NCI-H1436 treated with DMSO at 0.1 percent for 48 hours (cell line): ENCODE measurements at places on chromosomes 11 and 22.

- DNase-seq = no peak
Observed at GRCh38 chr11:61480261-61480993, 28.1 kb upstream of the LRRC10B start.

- DNase-seq = no peak
Observed at GRCh38 chr11:134043821-134044420, 25.0 kb upstream of the JAM3 start.

DNA sequence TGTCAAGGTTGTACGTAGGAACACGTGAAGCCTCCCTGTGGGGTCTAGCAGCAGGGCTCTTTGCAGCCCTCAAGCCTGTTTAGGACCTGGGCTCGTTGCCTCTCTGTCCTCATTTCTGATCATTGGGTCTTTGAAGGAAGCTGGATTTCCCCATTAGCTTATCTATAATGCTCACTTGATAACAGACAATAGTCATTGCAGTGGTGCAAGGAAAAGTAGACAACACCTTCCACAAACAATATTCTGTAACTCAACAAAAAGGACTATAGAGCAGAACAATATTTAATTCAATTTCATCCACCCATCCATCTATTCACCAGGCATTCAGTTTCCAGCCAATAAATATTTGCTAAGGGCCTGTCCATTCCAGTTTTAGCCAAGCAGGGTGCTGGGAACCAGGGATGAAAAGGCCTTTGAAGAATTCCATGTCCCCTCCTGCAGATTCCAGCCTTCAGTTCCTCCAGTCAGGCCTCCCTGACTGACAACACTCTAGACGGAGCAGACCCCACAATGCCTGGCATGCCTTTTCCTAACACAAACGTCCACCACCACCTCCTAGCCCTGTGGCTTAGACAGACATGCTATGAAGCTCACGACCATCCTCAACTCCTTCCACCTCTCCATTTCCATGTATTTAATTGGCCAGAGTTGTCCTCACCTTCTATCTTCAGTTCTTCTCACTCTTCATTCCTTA, 12.7 kb upstream of the POLD3 start:
- DNase-seq = no peak

- no peak for DNase-seq
Observed at GRCh38 chr22:31106731-31107177, 614 bp downstream of the SELENOM start.

GRCh38 chr22:38882972-38883622, 11.1 kb upstream of the CBX6 start:
- DNase-seq = no peak

- DNase-seq = no peak
Observed at GRCh38 chr11:26649884-26650283, 72.0 kb downstream of the SLC5A12 start.

DNA sequence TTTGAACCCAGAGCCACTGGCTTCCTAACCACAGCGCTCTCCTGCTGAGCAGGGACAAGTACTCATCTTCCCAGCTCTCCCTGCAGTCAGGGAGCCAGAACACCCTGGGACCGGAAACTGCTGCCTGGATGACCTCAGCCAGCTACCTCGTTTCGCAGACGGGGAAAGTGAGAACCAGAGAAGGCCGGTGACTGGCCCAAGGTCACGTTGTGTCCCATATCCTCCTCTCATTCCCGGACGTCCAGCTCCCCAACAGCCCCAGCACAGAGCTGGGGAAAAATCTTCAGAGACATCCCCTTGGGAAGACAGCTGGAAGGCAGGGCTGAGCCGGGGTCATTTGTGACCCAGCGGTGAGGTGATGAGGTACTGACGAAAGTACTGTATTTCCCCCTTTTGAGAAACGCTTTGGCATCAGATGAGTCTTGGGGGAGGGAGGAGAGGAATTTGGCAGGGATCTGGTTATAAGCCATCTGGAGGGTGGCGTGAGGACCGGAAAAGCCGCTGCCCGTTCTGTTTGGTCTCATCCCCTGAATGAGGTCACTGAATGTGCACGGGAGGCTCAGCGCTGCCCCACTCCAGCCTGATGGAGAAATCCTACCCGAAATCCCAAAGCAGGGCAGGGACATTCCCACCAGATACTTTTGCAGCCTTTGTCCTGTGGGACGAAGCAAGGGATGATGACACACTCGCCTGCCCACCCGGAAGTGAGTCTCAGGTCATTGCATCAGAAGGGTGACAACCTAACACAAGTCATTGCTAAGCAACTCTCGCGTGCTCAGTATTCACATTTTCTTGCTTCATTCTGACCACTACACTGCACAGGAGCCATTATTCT, 41.1 kb downstream of the LIF start:
- no peak for DNase-seq

DNA sequence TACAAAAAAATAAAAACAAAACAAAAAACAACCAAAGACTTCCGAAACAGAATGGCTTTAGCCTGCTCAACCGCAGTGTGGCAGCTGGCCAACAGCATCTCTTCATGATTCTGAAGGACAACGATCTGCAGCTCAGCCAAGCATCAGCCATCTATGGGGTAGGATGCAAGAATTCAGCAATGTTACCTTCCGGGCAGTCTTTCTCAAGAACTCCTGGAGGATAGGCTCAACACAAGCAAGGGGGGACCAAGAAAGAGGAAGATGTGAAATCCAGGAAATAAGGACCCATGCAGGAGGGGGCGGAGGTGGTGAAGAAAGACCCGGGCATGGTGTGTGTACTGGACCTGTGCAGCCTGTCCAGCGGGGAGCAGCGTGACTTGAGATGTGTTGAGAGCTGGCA, 3.5 kb upstream of the TSPO start:
- DNase-seq = no peak

DNA sequence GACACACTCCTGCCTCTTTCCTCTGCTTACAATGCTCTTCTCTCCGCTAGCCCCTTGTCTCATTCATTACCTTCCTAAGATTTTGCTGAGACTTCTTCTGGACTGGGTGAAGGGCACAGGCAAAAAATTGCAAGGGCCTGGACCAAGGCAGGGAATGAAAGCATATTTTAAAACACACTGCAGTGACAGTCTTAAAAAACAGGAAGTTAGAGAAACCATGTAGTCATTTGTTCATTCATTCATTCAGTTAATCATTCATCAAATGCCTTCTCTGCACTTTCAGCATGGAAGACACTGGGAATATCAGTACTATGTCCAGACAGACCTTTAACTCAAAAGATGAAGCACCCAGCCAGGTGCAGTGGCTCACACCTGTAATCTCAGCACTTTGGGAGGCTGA, 44.9 kb upstream of the SWAP70 start:
- DNase-seq = no peak

GRCh38 chr11:96704847-96705246, 315.0 kb downstream of the JRKL start:
- DNase-seq = no peak

- DNase-seq = no peak
Observed at GRCh38 chr11:66915046-66915832, 42.9 kb downstream of the PC start.

DNA sequence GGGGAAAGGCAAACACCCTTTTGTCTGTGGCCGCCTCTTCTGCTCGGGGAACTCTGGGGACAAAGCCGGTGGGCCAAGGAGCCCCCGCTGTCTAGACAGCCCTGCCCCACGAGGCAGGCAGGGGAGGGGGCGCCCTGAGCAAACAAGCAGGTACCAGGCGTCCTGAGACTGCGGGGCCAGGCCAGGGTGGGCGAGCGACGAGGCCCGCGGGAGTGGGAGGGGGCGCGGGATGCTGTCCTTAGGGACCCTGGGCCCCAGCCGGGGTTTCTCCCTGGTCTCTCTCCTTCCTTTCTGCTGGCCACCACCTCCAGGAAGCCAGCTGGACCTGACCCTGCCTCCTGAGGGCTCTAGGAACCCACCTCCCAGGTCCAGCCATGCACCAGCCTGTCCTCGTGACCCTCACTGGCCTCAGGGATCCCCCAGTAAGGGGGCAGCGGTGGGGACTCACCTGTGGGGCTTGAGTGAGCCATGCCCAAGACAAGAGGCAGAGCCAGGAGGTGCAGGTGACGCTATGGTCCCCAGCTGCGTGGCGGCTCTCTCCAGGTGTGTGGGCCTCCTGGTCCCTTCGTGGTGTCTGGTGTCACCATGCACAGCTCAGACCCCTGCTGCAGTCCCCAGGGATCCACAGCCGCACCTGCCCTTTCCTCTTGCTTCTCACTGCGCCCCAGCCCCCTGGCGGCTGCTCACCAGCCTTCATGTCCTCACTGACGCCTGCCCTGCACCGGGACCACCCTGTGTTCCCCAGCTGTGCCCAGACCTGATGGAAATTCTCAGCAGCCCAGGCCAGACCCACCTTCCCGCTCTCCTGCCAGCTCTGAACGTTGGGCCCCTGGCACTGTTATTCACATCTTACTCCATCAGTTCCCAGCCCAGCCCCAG, 26.5 kb upstream of the MUC5AC start:
- DNase-seq = no peak

- DNase-seq = no peak
Observed at GRCh38 chr22:22993184-22993583, 77.1 kb upstream of the GNAZ start.

GRCh38 chr11:45803971-45804760, 783 bp upstream of the SLC35C1 start:
- DNase-seq = no peak

DNA sequence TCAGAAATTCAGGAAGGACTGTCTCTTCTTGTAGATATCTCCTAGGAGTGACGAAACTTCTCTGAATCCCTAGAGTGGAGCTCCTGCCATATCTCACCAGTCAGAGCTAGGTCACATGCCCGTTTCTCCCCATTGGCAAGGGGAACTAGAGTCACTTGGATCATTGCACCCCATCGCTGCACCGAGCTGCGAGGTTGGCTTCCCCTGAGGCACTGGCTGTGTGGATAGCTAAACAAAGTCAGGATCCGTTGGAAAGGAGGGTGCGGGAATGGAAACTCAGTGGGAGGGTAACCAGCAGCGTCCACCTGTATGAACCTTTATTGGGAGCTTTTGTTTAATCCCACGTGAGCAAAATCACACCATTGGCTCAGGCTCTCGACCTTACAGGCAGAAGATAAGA, 283.8 kb downstream of the BRD1 start:
- DNase-seq = no peak

DNA sequence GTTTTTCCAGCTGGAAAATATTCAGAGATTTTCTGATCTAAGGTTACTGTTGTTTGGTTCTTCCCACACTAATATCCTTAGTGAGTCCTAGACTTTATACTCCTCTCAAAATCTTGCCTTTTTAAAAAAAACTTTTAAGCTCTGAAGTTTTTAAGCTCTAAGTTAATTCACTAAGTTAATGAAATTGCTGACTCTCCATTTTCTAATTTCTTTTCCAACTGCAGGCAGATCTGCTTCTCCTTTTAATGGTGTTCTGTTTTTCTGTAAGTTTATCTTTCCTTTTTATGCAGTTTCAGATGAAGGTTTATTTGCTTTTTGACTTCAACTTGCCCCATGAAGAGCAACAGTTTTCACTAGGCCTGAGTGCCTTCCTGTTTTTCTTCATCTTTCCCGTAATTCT, 125.8 kb upstream of the ARHGAP42 start:
- no peak for DNase-seq

- no peak for DNase-seq
Observed at GRCh38 chr11:36620246-36620645, 22.2 kb upstream of the RAG2 start.

GRCh38 chr22:32617271-32617670, 142.7 kb downstream of the FBXO7 start:
- DNase-seq = no peak

GRCh38 chr11:130671801-130672700, 223.6 kb downstream of the ADAMTS15 start:
- no peak for DNase-seq

DNA sequence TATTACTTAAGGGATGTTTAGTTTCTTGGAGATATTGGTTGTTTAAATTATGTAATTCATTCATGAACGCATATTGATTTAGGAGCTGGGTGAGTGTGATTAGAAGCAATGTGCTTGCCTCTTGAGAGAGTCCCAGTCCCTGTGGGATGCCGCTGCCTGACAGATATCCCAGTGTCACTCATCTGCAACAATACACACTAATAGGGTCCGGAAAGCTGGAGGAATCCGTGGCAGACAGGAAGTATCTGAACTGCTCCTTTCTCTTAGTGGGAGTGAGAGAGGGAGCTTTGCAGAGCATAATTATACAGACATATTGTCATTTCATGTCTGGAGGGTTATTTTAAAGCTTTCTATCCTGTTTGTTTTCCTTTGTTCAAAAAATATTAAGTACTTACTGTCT, 17.4 kb downstream of the AMOTL1 start:
- no peak for DNase-seq

GRCh38 chr11:91174193-91174592, 951.3 kb upstream of the CHORDC1 start:
- DNase-seq = no peak

DNA sequence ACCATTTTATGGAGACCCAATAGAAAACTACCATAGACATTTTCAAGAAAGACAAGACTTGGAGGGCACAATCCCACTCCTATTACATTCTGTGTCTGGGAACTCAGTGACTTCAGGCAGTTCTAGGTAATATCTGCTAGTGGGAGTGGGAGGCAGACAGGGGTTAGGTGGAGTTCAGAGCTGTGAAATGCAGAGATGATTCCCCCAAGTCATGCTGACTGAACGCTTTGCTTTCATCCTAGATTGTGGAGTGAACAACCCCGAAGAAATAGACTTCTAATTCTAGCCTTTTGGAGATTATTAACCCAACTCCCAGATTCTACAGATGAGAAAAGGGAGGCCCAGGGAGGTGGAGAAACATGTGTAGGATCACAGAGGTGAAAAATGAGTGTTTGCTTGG, 437.8 kb upstream of the CADM1 start:
- no peak for DNase-seq

DNA sequence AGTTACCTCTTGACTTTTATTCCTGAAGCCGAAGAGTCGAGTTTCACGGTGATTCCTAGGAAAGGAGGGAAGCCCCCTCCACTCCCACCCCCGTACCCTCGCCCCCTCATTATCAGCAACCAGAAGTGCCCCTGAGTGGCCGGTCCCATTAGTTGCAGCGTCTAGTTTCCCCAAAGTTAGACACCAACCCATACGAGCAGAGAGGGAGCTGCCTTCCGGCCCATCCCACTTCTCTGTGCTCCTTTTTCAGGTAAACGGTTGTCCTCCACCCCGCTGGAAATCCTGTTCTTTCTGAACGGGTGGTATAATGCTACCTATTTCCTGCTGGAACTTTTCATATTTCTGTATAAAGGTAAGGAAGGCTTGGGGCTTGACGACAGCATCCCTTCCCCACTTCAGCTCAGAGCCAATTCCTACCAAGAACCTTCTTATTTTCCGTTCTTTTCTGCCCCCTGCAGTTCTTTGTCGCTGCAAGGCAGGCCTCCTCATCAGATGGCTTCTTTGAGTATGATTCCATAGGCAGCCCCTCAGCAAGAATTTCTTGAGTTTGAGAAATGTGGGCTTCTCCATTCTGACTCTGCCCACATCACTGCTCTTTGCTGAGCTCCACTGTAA, 701 bp downstream of the TMEM216 start:
- no peak for DNase-seq

- DNase-seq = no peak
Observed at GRCh38 chr22:38228326-38228872, 26.6 kb downstream of the MAFF start.

GRCh38 chr11:69941546-69942332, 122.5 kb upstream of the FGF3 start:
- DNase-seq = no peak

DNA sequence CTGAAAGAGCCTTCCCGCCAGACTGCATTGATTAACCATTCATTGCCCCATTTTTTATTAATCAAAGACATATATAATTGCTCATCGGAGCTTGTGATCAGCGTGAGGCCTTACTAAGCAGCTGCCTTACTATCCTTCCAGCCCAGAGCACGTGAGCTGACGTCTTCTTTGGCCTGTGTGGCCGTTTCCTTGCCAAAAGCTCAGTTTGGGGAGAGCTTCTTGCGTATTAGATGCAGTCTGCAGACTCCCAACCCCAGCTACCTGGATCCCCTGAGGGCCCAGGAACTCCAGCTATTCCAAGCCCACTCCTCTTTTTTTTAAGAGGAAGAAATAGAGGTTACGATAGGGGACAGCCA, 784 bp upstream of the SLC43A3 start:
- no peak for DNase-seq
